ENCODE measurements at places on chromosomes 3 and 15. TPM values are rescaled to one million over a fixed set of nuclear protein-coding genes. Genes with fewer than 3 reads are reported as not detected.
A peak's percentile ranks its signal among the peaks of the same experiment; 100 is the strongest.

- no peak for DNase-seq
Observed at GRCh38 chr15:51908316-51908715, 63.3 kb downstream of the LEO1 start.

DNA sequence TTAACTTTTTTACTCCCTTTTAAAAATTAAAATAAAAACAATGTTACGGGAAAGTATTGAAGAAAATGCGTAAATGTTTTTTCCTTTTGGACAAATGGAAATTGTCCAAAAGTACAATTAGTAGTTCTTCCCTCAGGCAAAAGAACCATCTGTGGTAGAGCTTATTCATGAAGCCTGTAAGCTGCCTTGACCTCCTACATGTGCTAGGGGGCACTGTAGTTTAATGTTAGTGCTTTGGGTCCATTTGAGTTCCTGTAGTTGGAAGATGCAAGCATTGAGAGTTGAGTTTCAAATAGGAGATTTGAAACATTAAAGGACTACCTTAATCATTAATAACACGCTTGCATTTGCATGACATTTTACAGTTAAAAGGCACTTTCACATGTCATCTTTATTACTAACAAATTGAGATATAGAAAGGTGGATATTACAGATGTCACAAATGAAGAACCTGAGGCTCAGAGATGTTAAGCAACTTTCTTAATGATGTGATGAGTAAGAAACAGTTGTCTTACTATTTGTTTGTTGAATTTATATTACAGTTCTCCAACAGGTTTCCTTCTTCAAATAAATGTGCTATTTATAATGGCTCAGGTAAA lies 1.8 kb upstream of the ZNF385D start:
- peak; percentile 49 for DNase-seq

DNA sequence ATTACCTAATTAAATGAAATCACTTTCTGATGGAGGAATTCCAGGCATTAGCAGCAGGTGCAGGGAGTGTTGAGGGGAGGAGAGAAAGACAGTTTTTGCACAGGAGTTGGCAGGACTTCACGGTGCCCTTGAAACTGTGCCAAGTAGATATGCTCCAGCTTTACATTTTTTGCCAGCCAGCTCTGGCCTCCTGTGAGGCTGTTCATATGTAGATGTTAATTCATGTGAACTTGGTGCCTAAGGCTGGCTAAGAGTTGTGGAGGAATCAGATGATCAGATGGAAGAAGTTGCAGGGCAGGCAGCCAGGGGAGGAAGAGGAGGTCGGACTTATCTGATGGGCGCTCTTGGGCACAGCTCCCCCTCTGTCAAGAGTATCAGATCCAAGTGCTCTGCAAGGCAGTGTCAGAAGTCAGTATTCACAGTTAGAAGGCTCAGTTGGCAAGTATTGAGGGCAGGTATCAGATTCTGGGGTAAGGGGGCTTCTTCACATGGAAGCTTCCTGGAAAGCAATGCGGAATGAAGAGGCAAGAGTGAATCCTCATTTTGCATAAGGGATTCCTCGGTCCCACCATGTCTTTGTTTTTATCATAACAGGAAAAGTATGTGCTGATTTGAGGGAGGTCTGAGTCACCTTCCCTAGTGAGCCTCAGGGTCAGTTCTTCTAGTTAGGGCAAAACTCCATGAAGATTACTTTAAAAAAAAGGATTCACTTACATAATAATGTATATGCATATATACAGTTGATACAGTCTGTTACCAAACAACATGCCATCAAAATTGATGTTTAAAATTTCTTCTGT lies 172.6 kb upstream of the UMPS start:
- no peak for DNase-seq

DNA sequence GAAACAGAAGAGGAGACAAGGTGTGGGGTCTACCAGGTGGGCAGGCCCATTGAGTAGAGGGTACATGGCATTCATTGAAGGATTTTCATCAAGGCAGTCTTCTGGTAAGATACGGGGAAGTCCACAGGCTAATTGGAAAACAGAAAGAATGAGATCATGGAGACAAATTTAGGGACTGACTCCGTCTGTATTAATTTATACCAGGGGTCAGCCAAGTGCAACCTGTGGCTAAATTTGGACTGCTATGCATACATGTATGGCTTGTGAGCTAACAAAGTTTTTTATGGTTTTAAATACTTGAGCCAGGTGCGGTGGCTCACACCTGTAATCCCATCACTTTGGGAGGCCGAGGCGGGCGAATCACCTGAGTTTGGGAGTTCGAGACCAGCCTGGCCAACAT lies 21.1 kb upstream of the SNRPN start:
- DNase-seq: no peak

GRCh38 chr3:135967867-135968266 lies 2.3 kb downstream of the PPP2R3A start:
- no peak for DNase-seq

DNA sequence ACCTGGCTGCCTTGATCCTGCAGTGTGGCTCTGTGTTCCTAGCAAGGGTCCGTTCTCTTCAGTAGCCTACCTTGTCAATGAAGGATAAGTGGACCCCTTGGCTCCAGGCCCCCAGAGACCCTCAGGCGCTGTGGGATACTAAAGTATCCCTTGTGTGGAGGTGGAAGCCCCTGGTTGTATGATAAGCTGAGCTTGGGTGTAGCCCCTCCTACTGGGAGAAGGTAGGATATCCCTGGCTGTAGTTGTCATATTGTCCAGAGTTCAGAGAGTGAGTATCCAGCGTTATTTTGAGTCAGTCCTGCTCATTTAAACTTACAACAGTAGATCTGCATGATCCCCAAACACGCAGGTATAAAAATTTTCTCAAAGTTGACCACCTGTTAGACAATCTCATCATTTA lies 496.8 kb downstream of the CNTN4 start:
- no peak for DNase-seq

- no peak for DNase-seq
Observed at GRCh38 chr3:187943677-187944389, 198.6 kb upstream of the BCL6 start.

DNA sequence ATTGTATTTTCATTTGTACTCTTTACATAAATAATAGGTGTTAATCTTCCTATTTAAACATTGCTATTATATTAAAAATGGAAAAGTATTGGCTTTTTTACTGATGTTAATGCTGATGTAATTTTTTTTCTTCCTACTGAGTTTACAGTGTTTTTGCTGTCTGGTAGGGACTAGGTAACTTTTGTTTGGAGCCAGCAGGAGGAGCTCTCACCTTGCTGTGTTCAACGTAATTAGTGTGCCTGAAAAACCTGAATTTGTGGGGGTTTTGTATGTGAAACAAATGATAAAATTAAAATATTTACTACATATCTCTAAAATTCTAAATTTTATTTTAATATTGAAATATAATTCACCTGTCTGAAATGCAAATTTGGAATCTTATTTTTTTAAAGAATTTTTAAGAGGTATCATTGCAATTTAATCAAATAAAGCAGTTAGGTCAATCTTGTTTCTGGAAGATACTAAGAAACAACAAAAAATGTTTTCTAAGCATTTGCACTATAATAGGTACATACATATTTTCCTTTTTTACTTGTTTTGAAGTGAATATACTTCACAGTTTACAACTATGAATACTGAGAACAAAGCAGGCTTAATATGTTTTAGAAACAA lies 48.8 kb downstream of the EPHA6 start:
- DNase-seq: peak; percentile 28

- DNase-seq: no peak
Observed at GRCh38 chr15:74411686-74412085, 22.1 kb downstream of the SEMA7A start.

GRCh38 chr3:116020989-116021388 lies 397.7 kb downstream of the GAP43 start:
- no peak for DNase-seq

DNA sequence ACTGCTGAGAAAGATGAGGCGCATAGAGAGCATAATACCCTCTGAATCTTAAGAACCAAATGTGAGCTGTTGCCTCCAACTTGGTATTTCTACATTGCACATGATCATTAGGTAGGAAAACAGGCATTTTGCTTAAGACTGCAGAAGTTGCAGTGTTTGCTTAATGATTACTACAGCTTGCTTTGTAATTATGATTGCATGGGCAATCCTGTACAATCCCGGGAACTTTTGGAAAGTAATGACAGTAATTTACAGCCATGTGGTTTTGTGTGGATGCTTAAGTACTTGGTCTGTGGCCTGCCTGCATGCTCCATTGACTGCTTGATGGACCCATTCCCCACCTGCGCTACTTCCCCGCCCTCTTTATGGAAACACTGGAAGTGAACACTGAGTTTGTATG lies 301.1 kb downstream of the DIPK2A start:
- DNase-seq: no peak

GRCh38 chr3:188133219-188133618 lies 20.7 kb upstream of the LPP start:
- no peak for DNase-seq

DNA sequence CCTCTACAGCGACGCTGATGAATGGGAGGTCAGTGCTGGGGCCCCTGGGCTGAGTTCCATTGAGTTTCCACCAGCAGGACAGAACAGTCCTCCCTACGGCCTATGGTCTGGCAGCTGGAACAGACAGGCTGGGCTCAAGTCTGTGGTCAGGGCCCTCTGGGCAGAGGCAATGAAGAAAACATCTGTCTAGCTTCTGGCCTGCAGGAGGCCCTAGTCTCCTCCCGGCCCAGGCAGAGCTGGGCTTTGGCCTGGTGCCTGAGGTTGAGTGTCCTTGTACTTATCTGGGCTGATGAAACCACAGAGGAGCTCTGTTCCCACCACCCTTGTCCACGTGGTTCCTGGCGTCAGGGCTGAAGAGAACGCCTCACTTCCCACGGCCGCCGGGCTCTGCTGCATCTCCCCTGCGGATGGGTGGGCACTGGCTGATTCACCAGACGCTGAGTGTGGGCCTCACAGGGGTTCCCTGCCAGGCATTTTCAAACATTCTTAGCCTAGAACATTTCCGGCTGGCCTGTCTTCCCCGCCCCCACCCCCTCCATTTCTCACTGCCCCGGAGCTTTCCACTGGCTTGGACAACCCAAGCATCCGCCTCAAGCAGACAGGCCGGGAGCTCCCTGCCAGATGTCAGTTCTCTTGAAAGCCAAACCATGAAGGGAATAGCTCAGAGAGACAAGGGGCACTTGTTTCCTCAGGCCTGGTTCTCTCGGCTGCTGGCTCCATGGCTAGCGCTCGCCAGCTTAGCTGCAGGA lies 20.3 kb downstream of the PPCDC start:
- DNase-seq: peak; percentile 93

- no peak for DNase-seq
Observed at GRCh38 chr15:40933517-40933902, 4.4 kb downstream of the DLL4 start.

- DNase-seq: no peak
Observed at GRCh38 chr3:147390589-147391569, 15.5 kb downstream of the ZIC4 start.

- DNase-seq: peak; percentile 48
Observed at GRCh38 chr3:10164546-10165393, at the start of gene IRAK2. TSS of gene IRAK2 (plus strand) at chr3:10164919. CDS start at chr3:10164955, 36 bp downstream.

DNA sequence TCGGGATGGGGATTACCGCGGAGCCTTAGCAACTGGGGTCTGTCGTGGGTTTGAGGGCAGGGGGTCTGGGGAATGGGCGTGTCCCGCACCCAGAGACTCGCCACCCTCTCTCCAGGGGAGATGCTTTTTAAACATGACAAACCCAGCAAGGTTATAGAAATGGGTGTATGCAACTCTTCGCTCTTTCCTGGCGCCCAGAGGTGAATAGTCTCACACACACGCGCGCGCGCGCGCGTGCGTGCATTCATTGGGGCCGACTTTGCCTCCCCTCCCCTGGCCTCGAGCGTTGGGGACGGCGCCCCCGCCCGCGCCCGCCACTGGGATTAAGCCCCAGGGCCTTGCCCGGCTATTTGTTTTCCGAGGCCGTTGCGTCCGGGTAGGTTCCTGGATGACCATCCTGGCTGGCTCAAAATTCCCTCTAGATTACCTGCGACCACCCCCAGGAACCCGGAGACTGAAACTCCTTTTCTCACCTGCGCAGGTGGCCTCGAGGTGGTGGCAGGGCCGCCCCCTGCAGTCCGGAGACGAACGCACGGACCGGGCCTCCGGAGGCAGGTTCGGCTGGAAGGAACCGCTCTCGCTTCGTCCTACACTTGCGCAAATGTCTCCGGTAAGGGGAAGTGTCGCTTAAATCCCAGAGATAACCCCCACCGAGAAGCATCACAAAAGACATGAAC lies 777 bp downstream of the GPR160 start:
- DNase-seq: no peak

DNA sequence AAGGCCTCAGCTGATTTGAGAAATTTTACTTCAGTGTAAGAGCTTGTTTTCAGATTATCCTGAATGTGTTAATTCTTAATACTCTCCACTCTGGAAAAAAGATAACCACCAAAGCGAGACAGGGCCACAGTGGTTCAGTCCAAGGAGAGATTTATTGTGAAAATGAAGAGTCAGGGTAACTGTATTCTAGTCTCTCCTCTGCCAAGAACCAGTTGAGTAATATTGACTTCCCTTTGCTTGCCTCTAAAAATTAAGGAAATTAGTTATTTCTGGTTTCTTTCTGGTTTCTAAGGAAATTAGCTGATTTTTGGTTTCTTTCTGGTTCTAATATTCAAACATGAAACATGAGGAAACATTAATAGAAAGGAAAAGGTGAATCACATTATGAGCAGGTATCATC lies 34.9 kb downstream of the PPP1R2 start:
- no peak for DNase-seq

DNA sequence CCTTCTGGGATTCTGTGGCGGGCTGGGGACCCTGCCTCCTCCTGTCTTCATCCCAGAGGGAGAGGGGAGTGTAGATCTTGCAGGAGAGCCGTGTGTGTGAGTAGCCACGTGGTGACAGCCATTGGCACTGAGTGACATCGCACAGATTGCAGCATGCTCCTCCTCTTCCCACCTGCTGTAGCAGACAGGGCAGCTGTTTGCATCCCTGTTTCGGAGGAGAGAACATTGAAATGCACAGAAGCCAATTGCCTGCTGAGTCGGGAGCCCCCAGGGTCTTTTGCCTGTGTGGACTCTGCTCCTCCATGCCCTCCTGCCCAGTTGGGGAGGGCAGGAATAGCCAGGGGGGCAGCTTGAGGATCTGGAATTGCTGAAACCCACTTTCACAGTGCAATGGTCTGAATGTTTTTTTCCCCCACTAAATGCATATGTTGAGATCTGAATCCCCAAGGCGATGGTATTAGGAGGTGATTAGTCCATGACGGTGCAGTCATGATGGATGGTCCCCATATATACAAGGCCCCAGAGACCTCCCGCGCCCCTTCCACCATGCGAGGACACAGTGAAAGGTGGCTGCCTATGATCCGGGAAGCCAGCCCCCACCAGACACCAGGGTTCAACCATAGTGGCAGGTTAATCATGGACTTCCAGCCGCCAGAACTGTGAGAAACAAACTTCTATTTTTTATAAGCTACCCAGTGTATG lies 66.8 kb downstream of the CHRNA7 start:
- no peak for DNase-seq

- DNase-seq: no peak
Observed at GRCh38 chr15:72358650-72359171, 17.1 kb downstream of the HEXA start.

Gene TRAK1
- 77.6 TPM for polyA plus RNA-seq

Gene FOXB1
- polyA plus RNA-seq: not detected

Gene CKMT1A
- polyA plus RNA-seq: not detected

Gene MUC20
- 7.9 TPM for polyA plus RNA-seq

Gene PGBD4
- 1.5 TPM for polyA plus RNA-seq

Gene ABHD17C
- polyA plus RNA-seq: 8.9 TPM

Gene FBXW12
- polyA plus RNA-seq: 0.11 TPM

Gene C3orf70
- polyA plus RNA-seq: 3.4 TPM

Gene KCNAB1
- 6.8 TPM for polyA plus RNA-seq

Gene LEKR1
- polyA plus RNA-seq: 0.31 TPM

Gene FEZF2
- polyA plus RNA-seq: not detected
